Activated CD4-positive, alpha-beta T cell treated with anti-CD3 and anti-CD28 coated beads for 36 hours (primary cell): ENCODE measurements at places on chromosomes 7 and 10.

GRCh38 chr10:21364196-21365114 lies 161.0 kb downstream of the SKIDA1 start:
- no peak for DNase-seq

GRCh38 chr10:63976538-63976937 lies 455.3 kb downstream of the REEP3 start:
- DNase-seq = peak; percentile 70

- no peak for DNase-seq
These were observed 19.8 kb downstream of the ITGB8 start for GRCh38 chr7:20350518-20350951.

DNA sequence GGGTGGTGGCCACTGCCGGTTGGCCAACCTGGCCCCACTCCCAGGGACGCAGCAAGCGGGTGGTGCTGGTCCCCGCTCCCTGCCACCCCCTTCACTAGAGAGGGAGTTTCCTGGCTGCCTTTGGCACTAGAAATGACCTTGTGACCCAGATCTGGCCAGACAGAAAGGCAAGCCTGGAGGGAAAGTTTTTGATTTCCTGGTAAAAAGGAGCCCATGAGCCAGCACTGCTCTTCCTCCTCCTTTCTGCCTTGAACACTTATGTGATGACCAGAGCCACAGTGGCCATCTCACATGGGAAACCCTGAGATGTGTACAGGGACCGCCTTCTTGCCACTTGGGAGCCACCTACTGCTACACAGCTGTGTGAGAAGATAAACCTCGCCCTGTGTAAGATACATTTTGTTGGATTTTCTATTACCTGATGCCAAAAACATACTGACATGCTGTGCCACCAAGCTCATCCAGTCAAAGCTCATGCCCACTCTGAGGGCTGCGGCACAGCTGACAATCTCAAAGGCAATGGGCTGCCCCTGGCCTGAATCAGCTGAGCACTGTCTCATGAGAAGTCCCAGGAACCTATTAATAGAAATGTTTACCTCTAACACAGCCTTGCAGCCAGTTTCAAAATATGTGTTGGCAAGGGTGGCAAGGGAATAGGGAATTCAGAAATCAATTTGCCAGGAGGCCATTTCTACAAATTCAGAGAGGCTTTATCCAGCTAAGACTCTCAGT lies 94.0 kb downstream of the CYTH3 start:
- no peak for DNase-seq

DNA sequence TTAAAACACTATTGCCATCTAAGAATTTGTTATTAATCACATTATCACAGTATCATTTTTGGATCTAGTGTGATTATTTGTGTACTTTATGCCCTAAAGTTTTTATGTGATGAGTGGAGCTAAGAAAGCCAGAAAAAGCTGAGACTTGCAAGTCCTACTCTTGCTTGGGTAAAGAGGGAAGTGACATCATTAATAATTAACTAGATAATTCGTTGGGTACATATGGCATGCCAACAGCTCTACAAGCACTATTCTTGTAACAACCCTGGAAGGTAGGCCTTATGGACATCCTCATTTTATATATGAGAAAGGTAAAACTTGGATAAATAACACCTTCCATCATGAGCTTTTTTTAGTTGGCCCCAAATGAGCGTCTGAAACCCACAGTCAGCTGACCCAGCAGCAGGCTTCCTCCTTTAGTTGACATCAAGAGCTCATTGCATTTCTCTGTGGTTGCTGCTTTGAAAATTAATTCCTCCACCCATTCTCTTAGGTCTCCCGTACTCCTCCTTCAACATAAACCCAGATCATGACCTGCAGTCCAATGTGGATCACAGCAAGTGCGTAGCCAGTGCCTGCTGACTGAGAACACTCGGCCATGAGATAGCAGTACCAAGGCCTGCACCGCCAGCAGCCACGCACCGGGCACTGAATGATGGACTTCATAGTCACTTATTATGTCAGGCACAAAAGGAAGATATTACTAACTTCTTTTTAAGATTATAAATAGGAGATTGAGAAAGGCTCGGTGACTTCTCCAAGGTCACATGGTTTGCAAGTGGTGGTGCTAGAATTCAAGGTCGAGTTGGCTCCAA lies 292.0 kb upstream of the AOAH start:
- DNase-seq = no peak
